NCI-H226 (cell line): ENCODE measurements at places on chromosomes 12 and 14.

GRCh38 chr14:28771168-28771567 is 4.6 kb downstream of the FOXG1 start:
- DNase-seq = no peak

GRCh38 chr12:39341761-39342160 is 101.2 kb downstream of the KIF21A start:
- no peak for DNase-seq

DNA sequence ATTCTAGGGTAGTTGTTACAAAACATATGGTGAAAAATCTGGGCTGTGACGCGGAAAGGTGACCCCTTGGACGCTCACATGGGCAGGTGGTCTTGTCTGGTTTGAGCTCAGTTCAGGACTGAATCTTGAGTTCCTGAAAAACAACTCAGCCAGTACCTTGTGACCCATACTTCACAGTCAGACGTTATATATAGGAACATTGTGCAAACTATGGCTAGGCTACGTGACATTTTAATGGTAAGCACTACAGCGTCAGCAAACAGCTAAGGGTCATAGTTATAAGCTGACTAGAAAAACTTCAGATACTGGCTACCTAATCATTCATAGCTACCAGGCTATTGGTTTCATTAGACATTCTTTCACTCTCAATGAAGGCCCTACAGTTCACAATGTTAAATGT is 14.8 kb upstream of the EDDM3A start:
- DNase-seq = no peak

DNA sequence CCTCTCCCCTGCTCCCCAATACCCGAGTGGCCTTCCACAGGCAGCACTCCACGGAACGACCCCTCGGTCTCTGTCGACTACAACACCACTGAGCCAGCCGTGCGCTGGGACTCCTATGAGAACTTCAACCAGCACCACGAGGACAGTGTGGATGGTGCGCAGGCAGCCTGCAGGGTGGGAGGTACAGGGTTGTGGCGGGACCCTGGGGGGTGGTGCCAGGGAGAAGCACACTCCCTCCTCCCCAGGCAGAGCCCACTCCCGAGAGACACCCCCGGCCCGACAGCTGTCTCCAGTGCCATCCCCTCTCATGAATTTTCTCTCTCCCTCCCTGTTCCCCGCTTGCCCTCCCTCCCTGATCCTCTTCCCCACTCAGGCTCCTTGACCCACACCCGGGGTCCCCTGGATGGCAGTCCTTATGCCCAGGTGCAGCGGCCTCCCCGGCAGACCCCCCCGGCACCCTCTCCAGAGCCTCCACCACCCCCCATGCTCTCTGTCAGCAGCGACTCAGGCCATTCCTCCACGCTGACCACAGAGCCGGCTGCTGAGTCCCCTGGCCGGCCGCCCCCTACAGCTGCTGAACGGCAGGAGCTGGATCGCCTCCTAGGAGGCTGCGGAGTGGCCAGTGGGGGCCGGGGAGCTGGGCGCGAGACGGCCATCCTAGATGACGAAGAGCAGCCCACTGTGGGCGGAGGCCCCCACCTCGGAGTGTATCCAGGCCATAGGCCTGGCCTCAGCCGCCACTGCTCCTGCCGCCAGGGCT is 9.0 kb downstream of the TNS2 start:
- no peak for DNase-seq
